Esophagus squamous epithelium (tissue), 5 donors: ENCODE measurements at places on chromosomes 6 and 20.
A peak's percentile ranks its signal among the peaks of the same experiment; 100 is the strongest.

GRCh38 chr20:59381689-59382088 is 81.3 kb downstream of the EDN3 start:
- DNase-seq = no peak

- no peak for DNase-seq
Observed at GRCh38 chr6:169859978-169860703, 108.7 kb downstream of the ERMARD start.

DNA sequence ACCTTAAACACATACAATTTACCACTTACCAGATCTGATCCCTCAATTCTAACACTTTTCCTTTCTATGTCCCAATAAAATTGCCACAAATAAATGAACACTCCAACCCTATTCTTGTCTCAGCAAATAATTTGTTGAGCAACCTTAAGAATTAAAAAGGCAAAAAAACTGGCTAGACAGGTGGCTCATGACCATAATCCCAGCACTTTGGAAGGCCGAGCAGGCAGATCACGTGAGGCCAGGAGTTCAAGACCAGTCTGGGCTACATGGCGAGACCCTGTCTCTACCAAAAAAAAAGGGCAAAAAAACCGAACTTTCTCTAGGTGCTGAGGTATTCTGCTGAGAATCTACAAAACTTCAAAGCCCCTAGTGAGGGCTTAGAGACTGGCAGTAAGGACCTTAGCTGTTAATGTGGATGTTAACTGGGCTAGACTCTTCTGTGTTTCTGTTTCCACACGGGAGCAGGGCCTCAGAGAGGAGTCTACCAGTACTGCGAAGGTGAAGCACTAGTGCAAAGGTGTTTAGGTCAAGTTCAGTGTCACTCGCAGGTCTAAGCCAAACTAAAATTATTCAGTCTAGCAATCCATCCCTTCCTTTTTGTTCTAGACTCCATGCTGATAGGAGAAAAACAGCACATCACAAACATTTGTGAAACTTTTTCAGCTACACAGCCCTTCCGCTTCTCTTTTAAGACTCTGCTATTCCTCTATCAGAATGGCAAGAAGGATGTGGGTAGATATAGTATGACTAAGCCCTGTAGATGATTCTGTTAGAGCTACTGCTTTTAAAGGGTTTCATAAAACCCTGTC is 2.6 kb downstream of the FASTKD5 start:
- no peak for DNase-seq

DNA sequence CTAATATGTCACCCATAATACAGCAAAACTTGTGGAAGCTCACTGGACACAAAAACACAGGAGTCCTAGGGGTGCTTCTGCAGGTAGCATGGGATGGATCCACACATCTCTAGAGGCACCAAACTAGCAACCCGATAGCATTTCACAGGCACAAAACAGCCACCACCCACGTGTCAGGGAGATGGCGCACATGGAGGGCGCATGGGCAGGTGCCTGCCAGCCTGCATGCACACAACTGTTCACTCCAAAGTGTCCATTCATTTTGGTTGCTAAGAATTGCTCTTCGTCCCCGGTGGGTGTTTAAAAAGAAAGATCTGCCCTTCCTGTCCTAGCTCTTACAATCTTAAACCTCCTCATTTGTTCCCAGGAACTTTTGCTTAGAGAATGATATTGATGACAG is 171.3 kb downstream of the SYNDIG1 start:
- no peak for DNase-seq

DNA sequence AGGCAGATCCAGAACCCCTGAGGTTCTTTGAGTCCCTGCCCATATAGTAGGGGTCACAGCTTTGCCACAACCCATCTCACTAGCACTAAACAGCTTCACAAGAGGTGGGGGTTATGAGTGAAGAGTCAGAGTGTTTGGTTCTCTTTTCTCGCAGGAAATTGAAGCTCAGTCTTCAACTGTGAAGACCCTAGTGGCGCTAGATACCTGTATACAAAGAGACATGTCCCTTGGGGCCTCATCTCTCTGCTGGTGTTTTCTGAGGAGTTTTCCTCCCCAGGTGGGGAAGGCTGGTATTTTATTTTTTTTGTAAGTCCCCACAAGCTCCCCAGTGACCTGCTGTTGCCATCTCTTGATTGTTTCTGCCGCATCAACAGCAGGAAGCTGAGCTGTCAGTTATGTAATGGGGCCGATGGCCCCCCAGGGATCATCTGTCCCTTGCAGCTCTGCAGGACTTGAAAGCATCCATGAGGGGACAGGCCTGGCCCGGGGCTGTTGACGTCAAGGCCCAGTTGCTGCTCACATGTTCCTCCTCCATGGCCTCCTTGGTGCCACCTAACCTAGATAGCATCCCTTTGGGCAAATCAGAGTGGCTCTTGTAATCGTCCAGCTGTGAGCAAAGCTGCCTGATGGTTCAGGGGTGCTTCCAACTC is 23.1 kb downstream of the STK35 start:
- no peak for DNase-seq

DNA sequence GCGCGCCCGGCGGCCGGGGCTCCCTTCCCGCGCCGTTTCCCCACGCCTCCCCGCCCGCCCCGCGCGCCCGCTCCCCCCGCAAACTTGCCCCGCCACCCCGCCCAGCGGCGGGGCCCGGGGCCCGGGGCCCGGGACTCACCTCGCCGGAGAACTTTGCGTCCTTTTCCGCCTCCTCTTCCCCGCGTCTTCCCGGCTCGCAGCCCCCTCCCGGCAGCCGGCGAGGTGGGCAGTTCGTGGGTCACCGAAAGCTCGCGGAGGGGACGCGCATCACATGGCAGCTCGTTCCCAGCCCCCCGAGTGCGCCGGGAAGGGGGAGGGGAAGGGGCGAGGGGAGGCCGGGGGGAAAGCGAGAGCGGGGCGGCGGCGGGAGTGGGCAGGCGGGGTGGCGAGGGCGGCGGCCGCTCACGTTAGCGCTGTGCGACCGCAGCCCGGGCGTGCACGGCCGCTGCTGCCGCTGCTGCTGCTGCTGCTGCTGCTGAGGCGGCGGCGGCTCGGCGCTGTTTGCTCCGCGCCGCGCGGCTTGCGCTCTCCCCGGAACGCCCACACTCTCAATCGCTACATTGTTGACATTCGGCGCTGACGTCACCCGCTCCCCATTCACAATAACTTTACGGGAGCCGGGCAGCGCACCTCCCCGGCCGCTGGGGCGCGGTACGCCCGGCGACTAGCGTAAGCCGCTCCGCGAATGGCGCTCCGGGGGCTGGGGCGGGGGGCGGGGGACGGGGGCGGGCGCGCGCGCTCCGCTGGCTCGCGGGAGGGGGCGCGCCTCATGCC is at the start of gene BACH2:
Gene BACH2 (minus strand): TSS at position 503 of the 774 bp plus-strand sequence. CDS start 287,999 bp downstream, outside the sequence.
- peak; percentile 75 for DNase-seq

DNA sequence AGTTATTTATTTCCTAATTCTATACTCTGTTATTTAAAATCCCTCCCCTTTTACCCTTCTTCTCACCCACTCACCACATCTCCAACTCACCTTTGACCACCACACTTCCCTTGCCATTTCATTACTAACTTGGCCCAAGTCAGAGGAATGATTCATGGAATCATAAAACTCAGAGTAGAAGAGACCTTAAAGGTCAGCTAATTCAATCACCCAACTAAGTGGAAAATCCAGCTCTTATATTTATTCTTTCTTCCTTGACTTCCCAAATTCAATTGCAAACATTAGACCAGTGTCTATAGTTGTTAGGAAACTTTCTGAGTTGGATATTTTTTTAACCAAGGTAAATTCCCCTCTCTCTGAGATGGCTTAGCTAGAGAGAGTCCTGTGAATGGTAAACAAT is 26.5 kb upstream of the HEY2 start:
- no peak for DNase-seq

DNA sequence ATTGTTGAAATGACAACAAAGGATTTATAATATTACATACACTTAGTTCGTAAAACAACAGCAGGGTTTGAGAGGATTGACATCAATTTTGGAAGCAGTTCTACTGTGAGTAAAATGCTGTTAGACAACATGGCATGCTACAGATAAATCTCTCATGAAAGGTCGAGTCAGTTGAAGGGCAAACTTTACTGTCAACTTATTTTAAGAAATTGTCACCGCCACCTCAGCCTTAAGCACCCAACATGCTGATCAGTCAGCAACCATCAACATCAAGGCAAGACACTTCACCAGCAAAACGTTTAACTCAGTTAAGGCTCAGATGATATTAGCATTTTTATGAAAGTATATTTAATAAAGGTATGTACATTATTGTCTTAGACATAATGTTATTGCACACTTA is 31.0 kb downstream of the CYB5R4 start:
- no peak for DNase-seq

DNA sequence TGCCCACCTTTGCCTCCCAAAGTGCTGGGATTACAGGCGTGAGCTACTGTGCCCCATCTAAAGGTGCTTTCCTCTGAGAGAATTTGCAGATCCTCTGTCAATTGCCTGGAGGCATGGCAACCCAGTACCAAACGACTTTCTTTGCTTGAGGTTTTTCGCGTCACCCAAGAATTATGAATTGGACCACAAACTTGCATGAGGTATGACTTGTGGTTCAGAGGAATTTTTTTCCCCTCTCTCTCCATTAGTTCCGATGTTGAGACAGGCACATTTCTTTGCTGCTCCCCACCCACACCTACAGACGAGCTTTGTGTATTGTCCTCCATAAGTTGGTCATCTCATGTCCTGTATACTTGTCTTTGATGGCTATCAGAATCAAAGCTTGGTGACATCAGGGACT is 11.8 kb upstream of the SCAF8 start:
- DNase-seq = no peak

DNA sequence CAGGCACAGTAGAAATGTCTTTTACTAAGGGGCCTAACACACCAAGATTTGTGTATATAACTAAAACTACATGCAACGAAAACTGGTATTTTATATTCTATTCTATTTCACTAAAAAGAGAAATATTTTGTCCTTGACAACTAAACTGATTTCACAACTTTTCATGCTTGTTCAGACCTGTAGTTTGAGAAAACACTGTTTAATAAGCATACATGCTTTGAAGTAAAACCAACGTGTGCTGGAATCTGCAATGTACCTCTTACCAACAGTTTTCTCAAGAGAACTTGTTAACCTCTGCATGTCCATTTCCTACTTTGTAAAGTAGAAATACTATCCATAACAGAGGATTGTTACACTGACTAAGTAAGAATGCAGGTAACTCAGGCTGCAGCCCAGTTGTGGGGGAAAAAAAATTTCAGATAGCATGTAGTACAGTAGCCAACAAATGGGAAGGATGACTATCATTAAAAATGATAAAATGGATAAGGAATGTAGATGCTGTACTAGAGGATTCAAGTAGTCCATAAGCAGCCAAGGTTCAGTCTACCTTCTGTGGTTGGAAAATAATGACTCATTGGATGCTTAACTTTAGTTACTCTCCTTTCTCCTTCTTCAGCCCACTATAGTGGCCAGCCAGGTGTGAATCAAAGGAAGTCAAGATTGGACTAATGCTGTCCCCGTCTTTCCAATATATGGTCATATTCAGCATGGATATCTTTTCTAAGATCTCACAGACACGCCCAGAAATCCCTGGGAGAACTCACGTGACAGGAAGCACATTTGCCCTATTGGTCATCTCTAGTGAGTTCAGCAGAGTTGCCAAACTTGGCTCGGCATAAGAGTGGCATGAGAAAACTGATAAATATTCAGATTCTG is 65.2 kb downstream of the HFE start:
- DNase-seq = no peak

DNA sequence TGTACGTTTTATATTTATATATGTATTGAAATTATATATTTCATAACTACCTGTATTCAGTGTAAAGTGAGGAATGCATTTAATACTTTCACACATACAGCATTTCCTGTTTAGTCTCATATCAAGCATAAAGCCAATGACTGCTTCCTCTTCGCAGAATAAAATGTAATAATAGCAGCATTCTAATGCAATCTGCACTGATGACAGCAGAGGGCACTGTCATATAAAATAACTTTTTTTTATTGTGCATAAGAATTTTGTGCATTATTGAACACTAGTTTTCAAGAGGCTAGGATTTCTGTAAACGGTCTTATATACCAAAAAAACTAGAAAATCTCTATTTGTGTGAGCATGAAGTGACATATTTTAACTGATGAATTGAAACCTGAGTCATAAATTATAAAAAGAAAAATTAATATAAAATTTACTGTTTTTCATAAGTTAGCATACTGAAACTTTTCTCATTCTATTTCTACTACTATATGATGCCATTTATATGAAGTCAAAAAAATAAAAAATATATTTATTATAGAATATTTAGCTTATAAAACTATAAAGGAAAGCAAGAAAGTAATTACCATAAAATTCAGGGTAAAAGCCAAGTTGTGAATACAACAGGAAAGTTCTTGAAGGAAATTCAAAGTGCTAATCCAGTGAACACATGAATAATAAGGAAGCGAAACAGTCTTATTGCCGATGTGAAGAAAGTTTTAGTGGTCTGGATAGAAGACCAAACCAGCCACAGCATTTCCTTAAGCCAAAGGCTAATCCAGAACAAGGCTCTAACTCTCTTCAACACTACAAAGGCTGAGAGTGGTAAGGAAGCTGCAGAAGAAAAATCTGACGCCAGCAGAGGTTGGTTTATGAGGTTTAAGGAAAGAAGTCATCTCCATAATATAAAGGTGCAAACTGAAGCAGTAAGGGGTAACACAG is 36.3 kb downstream of the RNF146 start:
- no peak for DNase-seq

GRCh38 chr20:35981969-35982368 is 13.6 kb downstream of the CNBD2 start:
- no peak for DNase-seq

- no peak for DNase-seq
Observed at GRCh38 chr6:114362957-114363356, 20.1 kb upstream of the HS3ST5 start.

GRCh38 chr6:134819863-134820800 is 129.8 kb downstream of the ALDH8A1 start:
- no peak for DNase-seq

DNA sequence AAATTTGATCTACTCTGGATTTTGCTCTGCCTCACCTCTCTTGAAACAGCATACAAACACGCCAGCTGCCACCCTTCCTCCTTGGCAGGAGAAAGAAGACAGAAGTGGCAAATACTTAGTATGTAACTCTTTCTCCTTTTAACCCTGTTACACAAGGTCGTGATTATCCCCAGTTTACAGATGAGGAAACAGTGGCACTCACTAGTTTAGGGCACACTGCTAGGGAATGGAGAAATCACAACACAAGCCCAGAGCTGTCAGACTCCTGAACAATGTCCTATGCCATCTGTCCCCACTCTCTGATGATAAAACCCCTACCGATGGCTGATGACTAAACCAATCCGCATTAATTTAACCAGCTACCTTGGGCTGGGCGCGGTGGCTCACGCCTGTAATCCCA is 79.7 kb downstream of the FGD2 start:
- DNase-seq = no peak

DNA sequence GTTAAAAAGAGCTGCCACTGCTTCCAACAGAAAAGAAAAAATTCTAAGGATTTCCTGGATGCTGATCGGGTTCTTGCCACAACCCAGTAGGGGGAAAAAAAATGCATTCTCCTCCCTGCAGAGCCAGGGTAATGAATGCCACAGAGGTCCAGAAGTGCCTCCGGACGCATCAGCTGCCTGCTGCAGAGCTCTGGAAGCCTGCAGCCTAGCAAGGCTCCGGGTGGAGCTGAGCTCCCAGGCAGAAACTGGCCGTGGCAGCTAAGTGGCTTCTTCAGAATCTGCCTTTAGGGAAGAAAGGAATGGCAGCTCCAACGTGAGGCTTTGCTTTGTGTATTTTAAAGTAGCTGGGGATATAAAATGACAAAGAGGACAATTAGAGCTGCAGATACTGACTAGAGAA is 155.0 kb downstream of the CFAP61 start:
- DNase-seq = no peak

- DNase-seq = no peak
Observed at GRCh38 chr20:1707588-1708449, 50.2 kb upstream of the SIRPG start.

GRCh38 chr20:24829649-24830370 is 119.3 kb upstream of the CST7 start:
- DNase-seq = no peak

- no peak for DNase-seq
Observed at GRCh38 chr20:37534401-37535157, 6.9 kb upstream of the BLCAP start.
